Gastroesophageal sphincter (tissue), 4 donors: ENCODE measurements at places on chromosomes 3 and 15.

- no peak for ATAC-seq
Observed at GRCh38 chr3:196951371-196951770, 9.0 kb upstream of the NCBP2 start.

GRCh38 chr15:50017522-50017921 is 101.5 kb downstream of the ATP8B4 start:
- ATAC-seq, result peak; percentile 66

GRCh38 chr3:112871735-112872134 is 25.1 kb upstream of the CD200R1L start:
- ATAC-seq, result no peak

DNA sequence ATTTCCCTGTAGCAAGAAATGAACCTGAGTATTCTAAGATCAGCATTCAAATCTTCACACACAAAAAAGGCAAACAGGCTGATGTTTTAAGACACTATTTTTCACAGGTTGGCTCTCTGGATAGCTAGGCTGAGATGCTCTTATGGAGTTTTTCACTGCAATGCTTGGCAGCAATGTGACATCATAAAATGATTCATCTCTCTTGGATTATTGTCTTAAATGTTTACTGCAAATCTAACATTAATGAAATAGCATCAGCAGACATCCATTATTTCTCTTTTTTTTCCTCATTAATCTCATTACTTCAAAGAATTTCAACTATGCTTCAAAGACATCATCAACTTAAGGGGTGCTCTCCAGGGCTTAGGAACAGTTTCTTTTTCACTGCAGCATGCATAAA is 23.6 kb upstream of the SSUH2 start:
- ATAC-seq, result no peak

GRCh38 chr3:14921034-14921616 is 26.3 kb upstream of the NR2C2 start:
- ATAC-seq, result peak; percentile 92

DNA sequence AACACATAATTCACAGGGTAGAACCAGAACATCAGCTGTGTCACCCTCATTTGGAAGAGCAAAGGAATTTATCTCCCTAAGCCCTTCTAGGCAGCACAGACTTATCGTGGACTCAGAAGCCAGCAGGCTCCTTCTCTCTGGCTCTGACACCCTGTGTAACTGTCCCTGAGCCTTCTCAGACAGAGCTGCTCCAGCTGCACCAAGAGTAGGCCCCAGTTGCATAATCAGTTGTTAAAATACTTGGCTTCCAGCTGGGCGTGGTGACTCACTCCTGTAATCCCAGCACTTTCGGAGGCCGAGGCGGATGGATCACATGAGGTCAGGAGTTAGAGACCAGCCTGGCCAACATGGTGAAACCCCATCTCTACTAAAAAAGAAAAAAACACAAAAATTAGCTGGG is 49.4 kb upstream of the ACVR2B start:
- ATAC-seq, result peak; percentile 96

GRCh38 chr3:42263354-42264346 is 2.3 kb downstream of the CCK start:
- no peak for ATAC-seq

- no peak for ATAC-seq
Observed at GRCh38 chr3:105402287-105402801, 35.6 kb downstream of the ALCAM start.

GRCh38 chr3:109176726-109177125 is 40.2 kb downstream of the C3orf85 start:
- ATAC-seq, result no peak

DNA sequence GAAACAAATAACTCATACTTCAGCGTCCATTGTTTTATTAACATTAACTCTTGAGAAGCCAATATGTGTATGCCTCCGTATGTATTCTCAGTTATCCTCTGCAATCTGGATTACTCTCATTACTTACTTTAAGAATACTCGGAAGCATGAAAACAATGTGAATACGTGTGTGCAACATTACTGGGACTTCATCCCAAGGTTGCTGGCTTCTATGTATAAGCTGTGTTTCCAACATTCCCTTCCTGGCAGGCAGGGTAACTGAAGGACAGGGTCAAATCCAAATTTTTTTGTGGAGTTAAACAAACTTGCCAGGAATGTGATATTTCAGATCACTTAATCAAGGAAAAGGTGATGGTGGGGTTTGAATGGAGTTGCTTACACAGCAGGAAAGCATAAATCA is 34.5 kb upstream of the NR1I2 start:
- no peak for ATAC-seq

- no peak for ATAC-seq
Observed at GRCh38 chr15:89024418-89024817, 63.8 kb upstream of the ABHD2 start.

DNA sequence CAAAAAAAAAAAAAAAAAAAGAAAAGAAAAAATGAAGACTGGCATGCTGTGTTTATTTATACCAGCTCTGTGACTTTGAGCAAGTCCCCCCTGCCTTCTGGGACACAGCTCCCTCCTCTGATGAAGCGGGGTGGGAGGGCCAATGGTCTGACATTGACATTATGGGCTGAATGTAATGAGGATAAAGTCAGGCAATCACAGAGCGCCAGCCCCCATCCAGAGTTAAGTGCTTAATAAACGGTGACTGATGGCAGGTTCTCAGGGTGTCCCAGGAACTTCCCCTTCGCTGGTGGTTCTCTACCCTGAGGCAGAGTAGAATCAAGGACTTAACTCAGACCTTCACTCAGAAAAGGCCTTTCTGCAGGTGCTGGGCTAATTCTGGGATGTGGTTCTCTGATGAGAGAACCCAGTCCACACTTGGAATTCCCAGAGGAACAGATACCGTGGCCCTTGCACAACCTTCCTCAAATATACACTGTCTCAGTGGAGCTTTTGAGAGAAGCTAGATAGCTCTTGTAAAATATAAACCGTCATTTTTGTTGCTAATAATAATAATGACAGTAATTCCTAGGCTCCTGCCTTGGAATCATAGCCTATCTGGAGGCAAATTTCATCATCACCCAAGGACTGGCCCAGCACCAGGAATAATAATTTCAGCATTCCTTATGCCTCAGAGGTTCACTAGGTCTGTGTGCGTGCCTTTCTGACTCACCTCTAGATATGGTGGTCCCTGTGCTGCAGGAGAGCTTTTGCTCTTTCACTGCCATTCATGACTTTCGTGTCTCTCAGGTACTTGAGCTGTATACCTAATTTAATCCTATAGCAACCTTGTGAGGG is 115.8 kb downstream of the RPLP1 start:
- ATAC-seq, result no peak

DNA sequence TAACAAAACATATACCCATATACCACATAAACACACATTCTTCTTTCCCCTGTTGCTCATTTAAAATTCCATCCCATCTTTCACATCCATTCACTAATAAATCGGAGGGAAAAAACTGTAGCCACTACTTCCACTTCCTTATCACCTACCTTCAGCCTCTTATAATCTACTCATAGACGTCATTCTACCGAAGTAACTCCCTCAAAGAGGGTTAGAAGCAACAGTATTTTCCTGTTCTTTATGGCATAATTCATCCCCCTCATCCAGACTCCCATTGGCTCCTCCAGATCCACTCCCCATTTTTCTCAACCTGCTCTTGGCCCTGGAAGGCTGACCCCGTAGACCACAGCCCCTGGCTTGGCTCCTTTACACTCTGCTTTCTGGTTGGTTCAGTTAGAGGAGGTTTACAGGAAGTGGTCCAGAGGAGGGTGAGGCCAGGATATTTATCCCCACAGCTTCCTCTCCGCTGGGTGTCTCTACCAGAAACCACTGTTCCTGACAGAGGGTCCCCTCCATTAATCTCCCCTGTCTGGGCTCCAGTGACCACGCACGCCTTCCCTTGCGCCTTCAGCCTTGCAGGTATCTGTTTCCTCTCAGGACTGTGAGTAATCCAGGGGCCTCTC is 46.3 kb downstream of the FMN1 start:
- ATAC-seq, result no peak

- no peak for ATAC-seq
Observed at GRCh38 chr15:91790836-91791235, 62.7 kb upstream of the SLCO3A1 start.

GRCh38 chr3:69500604-69501003 is 114.7 kb upstream of the FRMD4B start:
- peak; percentile 31 for ATAC-seq

- no peak for ATAC-seq
Observed at GRCh38 chr15:49436751-49437150, 13.7 kb downstream of the FGF7 start.

- no peak for ATAC-seq
Observed at GRCh38 chr3:176087066-176087697, 1110.1 kb downstream of the TBL1XR1 start.

- peak; percentile 19 for ATAC-seq
Observed at GRCh38 chr15:65355173-65355987, 22.4 kb downstream of the IGDCC3 start.

GRCh38 chr15:66730168-66731021 is 28.4 kb downstream of the SMAD6 start:
- no peak for ATAC-seq

DNA sequence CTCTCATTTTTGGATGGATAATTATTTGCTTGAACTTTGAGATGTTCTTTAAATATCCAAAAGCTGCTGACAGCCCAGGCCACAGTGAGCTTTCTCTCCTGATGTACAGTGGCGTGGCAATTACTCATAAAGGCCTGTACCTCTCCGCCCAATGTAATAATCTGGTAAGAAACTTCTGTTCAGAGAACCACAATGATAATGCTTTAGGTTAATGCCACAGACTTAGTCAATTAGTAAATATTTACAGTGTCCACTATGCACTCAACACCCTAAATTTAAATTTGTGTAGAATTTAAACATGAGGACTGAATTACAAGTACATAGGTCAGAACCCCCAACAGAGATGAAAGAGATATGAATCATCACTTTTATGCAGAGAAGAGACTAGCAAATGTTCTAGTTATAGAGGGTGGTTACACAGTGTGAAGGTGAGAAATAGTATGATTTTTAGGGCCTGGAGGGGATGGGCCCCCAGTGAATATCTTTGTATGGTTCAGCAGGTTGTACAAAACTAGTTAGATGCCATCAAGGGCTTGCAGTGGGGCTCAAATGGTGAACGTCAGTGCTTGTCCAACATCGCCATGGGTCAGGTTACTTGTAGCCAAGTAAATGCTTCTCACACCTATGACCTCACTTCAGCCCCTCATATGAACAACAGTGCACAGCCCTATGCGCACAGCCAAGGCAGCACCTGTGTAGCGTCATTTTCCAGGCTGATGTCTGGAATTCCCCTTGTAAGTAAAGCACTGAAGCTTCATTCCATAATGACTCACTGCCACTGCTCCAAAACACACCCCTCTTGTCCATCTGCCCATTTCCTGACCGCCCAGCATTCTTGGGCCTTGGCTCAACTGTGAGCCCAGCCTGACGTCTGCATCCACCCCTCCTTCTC is 13.3 kb downstream of the ABHD2 start:
- peak; percentile 96 for ATAC-seq

GRCh38 chr3:149658744-149659497 is 1.1 kb upstream of the WWTR1 start:
- peak; percentile 60 for ATAC-seq

DNA sequence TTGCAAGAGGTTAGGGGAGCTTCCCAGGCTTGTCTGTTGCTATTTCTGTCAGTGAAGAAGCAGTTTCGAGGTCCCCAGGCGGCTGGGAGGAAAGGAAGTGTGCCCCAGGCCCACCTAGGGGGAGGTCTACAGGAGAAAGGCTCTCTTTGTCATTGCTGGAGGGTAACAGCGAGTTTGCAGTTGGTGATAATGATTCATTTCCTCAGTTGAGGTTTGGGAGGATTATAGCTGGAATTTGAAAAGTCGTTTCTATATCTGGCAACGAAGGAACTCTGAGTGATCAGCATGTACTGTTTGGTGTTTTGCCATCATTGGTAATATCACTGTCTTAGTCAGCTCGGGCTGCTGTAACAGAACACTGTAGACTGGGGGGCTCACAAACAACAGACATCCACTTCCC is 65.5 kb upstream of the UBE3A start:
- ATAC-seq, result no peak

DNA sequence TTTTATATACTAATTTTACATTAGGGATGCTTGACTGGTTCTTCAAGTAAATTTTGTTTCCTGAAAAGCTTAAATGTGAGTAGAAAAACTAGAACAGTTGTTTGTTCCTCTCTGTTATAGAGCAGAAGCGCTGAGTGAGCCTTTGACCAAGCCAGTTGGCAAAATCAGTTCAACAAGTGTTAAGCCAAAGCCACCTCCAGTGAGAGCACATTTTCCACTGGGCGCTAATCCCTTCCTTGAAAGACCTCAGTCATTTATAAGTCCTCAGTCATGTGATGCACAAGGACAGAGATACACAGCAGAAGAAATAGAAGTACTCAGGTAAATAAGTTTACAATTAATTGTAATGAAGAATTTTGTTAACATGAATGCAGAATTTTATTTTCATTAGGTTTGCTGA is 14.6 kb downstream of the CAPN7 start:
- no peak for ATAC-seq

GRCh38 chr3:173863551-173863950 is 466.0 kb downstream of the NLGN1 start:
- no peak for ATAC-seq

DNA sequence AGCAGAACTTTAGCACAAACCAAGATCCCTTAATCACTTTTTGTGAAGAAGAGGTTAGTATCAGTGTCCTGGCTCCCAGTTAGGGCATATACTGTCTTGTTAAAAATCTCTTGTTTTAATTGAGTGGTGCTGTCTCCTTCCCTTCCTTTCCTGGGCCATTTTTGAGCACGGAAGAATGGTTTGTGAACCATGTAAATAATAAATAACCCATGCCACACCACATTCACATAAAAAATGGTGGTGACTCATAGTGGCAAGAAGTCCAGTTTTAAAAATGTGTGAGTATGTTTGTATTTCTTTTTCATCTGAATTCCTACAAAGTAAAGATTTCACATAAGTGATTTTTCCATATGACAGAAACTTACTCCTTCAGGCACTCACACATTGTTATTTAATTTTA is 59.1 kb upstream of the SPRED1 start:
- no peak for ATAC-seq

- ATAC-seq, result no peak
Observed at GRCh38 chr3:28036599-28037575, 204.5 kb upstream of the CMC1 start.

DNA sequence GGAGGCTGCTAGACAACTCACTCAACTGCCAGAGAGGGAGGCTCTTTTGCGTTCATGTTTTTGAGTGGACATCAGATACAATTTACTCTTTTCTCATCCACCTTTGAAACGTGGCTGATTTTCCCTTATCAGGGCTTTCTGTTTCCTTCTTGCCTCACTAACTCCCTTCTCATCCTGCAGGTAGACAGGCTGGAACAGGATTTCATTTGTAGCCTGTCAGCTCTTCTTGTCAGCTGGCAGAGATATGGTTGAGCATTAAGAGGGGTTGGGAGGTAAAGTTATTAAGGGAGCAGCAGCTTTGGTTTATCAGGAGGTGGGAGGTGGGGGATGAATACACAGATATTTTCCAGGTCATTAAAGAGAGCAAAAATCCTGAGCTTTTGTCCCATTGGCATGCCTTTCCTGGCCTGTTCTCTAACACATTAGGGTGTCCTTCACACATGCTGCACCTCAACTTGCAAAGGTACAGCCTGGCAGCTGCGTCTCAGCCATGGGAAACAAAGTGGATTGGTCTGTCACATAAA is 73.5 kb downstream of the PPM1L start:
- no peak for ATAC-seq

- ATAC-seq, result no peak
Observed at GRCh38 chr3:177563243-177563780, 366.0 kb upstream of the TBL1XR1 start.

GRCh38 chr3:114178770-114179368 is at the start of gene DRD3:
Gene DRD3 (minus strand): TSS chr3:114179052. CDS start chr3:114171992, 7,060 bp downstream.
- no peak for ATAC-seq
